ENCODE measurements at places on chromosomes 13 and 19.
A peak's percentile ranks its signal among the peaks of the same experiment; 100 is the strongest.

GRCh38 chr19:10407096-10407495, 3.8 kb upstream of the CDC37 start:
- no peak for DNase-seq

GRCh38 chr19:45211751-45212381, 33.3 kb downstream of the BLOC1S3 start:
- DNase-seq: no peak

GRCh38 chr19:42270346-42271044, 1.4 kb downstream of the CIC start:
- DNase-seq: no peak

DNA sequence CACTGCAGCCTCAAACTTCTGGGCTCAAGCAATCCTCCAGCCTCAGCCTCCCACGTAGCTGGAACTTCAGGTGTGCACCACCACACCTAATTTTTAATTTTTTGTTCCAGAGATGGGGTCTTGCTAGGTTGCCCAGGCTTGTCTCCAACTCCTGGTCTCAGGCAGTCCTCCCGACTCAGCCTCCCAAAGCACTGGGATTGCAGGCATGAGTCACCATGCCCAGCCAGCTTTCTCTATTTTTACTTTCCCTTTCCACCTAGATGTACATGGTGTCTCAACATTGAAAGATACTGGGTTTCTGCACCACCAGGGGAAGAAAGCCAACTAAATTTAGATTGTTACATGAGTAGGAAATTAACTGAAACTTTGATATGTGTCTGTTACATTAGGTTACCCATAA, 13.8 kb upstream of the ZNF846 start:
- no peak for DNase-seq

DNA sequence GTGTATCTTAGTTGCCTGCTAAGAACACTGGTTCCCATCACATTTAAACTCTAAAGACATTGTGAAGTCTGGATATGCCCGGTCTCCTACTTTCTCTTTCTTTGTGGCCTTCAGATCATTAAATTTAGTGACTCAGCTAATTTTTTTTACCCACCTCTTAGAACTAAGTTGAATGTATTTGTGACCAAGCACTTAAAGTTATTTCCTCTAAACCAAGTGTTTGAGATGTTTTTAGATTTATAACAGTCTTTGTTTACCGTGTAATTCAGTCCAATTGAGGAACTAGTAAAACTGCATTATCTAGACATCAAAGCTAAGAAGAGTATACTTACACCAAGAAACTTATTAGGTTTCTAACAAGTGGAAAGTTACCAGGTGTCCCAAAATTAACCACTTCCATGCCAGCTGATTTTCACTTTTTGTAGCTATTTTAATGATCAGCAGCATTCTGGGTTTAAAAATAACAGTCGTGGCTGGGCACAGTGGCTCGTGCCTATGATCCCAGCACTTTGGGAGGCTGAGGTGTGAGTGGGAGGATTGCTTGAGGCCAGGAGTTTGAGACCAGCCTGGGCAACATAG, 53.1 kb downstream of the ARHGAP35 start:
- DNase-seq: no peak

DNA sequence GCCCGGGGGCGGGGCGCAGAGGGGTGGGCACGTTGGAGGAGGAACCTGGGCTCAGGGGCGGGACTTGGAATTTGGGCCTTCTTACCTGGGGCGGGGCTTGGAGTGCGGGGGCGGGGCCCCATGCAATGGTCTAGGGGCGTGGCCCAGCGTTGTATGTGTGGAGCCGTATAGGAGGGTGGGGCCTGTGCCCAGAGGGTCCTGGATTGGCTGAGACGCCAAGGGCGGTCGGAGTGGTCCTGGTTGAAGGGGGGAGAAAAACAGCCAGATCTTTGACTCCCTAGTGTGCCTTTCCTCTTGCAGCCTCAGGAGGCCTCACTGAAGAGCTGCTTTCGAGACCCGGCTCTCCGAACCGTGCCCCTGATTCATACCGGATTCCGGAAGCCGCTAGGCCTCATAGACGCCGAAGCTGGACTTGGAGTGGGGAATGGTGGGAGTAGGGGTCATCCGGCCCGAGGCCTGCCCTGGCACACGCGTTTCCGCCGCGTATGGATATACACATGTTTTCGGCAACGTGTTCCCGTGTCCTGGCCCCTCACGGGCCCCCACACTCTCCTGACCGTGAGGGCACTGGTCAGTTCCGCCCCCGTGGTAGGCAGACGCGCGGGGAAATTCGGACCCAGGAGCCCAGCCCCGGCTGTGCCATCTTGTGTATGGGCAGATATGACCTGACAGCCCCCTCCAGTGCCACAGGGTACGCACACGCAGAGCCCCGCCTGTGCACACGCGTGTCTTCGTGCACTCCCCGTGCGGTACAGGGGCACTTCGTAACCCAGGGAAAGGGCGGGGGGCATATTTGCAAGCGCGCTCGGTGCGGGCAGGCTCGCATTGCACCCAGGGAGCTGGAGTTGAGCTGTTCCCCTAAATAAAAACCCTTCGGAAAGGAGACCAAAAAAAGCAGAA, 661 bp upstream of the PRR12 start:
- peak; percentile 89 for DNase-seq

- no peak for DNase-seq
Measured at GRCh38 chr19:39407410-39407659, 688 bp downstream of the ZFP36 start.

DNA sequence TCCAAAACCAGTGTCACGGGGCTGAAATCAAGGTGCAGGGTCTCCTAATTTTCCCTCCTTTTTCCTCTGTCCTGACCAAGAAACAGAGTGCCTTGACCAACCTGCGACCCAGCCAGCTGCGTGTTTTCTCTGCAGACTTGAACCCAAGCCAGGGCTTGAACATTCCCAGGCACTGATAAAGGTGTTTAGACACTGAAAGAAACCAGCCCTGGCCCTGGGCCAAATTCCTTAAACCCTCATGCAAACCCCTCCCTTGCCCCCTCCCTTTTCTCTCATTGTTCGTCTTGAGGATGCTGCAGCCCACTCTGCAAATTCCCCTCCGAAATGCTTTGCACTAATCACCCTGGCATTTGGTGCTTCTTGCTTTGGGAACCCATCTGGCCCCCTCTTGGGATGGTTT, 9.5 kb upstream of the FFAR2 start:
- no peak for DNase-seq

DNA sequence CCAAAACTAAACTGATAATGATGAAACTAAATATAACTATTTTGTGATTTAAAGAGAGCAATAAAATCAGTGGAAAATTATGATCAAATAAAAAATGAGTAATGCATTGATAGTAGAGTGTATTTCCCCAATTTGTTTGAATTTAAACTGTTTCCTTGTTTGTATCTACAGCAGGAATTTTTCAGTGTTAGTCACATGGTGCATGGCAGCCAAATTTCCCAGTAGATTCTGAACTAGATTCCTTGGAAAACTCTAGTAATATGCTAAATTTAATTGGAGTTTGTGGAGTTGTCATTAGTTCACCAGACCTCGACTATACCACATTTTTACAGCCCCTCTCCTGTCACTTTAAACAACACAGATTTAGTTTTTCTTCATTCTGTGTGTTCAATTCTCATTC, 156.2 kb downstream of the PCCA start:
- no peak for DNase-seq

DNA sequence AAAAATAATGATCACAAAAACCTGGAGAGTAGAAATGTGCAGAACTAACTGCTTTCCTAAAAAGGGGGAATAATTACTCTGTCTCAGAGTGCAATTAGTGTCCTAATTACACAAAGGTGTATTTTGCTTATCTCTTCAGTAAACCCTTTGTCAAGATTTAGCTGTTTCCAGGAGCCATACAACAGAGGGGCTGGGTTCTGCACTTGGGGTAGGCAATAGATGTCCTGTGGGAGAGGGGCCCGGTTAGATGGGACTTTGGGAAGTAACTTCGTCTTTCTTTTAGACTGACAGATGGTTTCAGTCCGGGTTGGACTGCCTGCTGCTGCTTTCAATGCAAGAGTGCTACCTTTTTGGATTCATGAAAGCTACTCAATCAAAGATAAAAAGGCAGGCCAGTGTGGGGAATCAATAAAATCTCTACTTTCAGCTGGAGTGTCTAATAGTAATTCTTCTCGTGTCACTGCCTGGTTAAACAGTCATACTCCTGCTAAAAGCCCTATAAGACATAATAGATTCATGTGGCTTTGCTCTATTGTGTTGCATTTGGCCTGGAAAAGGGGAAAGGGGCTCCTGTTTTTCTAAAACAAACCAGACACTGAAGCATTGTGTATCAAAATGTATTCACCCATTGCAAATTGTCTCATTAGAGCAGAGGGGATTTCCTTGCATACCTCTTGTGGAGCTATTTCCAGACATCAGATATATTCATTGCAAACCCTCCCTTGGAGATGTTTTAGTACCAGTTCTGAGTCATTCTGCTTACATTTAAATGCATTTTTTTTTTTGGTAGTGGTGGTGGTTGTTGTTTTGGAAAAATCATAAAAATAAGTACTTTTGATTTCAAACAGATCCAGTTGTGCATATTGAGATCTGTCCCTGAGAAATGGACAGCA, 83.3 kb upstream of the PCDH8 start:
- DNase-seq: no peak

DNA sequence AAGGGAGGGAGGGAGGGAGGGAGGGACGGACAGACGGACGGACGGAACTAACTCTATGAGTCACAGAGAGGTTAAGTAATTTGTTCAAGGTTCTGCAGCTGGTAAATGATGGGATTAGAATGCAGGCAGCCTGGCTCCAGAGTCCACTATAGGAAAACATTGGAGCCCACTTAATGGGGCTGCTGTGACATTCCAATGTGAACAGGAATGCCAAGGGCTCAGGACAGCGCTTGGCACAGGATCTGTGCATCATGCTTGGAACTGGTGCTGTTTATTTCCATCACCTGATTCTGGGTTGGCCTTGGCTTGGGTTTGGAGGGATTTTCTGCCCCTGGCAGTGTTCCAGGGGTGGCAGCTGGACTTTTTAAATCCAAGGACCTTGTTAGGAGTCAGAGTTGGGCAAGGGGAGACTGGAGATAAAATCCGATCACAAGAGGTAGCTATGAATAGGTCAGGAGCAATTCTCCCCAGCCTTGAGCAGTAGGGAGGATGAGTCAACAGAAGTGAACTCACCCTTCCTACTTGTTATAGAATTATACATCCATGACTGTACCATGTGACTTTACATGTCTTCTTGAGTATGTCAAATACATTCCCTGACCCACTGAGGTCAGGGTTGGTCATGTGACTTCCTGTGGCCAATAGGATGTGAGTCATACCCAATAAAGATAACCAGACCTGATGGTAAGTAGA, 7.8 kb upstream of the HIF3A start:
- no peak for DNase-seq

- DNase-seq: no peak
Measured at GRCh38 chr13:44136696-44137268, 236.8 kb upstream of the SERP2 start.

DNA sequence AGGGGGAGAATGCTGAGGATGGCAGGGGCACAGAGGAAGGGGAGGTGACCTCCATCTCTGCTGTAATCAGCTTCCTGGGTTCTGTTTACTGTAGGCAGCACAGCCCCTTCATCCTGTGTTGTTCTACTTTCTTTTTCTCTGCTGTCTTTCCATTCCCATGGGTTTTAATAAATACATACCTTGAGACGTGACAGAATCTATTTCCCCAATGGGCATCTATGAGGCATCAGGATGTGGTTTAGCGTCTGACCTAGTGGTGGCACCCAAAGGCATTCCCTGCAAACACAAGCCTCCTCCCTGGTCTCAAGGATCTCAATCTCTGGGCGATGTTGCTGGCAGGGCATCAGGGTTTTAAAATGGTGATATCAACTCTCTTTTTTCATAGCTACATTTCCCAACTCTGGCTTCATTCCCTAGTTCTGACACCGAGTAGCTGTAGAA, 60.8 kb downstream of the ALOX5AP start:
- DNase-seq: no peak

DNA sequence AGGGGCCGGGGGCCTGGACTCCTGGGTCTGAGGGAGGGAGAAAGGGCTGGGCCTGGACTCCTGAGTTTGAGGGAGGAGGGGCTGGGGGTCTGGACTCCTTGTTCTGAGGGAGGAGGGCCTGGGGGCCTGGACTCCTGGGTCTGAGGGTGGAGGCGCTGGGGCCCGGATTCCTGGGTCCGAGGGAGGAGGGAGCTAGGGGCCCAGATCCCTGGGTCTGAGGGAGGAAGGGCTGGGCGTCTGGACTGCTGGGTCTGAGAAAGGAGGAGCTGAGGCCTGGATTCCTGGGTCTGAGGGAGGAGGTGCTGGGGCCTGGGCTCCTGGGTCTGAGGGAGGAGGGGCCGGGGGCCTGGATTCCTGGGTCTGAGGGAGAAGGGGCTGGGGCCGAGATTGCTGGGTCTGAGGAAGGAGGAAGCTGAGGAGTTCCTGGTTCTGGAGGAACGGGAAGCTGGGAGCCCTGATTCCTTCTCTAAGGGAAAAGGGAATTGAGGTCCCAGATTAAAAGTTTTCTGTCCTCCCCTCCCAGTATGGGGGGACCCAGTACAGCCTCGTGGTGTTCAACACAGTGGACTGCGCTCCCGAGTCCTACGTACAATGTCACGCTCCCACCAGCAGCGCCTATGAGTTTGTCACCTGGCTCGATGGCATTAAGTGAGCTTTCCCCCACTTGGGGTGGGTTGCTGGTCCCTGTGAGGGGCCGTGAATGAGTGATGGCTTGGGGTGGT, 721 bp downstream of the MED25 start:
- DNase-seq: no peak

DNA sequence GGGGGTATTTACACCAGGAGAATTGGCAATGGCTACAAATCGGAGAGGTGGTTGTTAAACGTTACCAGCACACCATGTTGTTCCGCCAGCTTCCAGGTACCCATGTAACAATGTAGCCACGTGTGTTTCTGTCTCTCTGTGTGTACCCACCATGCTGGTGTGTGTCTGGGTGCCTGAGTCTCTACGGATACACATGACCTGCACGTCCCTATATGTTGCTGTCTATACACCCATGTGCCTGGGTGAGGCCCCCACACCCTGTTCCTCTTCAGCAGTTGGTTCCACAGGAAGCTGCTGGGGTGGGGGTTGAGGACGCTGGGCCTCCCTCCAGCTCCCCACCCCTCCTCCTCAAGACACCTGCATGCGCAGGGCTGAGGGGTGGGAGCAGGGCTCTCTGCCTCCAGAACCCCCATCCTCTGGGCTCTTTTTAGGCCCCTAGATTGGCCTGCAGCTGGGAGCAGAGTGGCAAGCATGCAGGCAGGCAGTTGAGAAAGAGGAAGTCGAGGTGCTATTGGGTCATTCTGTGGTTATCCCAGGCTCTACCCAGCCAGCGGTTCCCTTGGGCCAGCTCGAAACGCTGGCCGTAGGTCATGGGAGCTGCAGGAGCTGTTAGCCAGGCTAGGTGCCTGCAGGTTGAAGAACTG, at the start of gene ARHGEF18:
ARHGEF18 (plus strand) TSS at position 351 of the 644 bp plus-strand sequence. CDS start 13,954 bp downstream, outside the sequence.
- peak; percentile 31 for DNase-seq

DNA sequence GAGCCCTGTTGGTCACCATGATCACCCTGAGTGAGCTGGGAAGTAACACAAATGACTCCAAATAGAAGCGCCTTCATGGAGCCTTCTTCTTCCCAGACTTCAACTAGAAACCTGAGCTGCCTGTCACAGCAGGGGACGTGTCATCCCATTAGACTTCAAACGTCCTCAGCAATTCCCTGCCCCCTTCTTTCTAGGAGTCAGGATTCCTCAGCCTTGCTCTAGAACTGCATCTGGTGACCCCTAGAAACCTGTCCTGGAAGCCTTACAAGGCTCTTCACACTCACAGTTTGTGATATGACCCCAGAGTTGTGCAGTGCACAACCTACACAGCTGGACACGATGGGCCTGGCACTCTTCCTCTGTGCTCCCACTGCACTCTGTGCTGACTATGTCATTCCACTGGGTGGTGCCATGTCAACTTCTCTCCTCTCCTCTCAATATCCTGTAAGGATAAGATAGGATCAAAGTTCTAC, 23.6 kb upstream of the TTYH1 start:
- DNase-seq: no peak
